Iris pigment epithelial cell (primary cell): ENCODE measurements at places on chromosomes 1 and 21.

DNA sequence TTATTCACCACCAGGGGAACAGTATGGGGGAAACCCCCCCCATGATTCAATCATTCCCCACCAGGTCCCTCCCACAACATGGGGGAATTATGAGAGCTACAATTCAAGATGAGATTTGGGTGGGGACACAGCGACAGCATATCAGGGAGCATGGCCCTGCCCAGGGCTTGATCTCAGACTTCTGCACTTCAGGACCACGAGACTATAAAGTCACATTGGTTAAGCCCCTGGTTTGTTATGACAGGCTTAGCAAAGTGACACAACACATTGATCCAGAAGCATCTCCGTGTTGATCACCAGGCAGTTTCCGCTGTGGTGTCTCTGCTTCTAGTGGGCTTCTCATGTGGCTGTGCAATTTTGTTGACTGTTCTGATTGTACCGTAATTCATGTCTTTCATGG lies 312.7 kb upstream of the C1orf174 start:
- DNase-seq: no peak

DNA sequence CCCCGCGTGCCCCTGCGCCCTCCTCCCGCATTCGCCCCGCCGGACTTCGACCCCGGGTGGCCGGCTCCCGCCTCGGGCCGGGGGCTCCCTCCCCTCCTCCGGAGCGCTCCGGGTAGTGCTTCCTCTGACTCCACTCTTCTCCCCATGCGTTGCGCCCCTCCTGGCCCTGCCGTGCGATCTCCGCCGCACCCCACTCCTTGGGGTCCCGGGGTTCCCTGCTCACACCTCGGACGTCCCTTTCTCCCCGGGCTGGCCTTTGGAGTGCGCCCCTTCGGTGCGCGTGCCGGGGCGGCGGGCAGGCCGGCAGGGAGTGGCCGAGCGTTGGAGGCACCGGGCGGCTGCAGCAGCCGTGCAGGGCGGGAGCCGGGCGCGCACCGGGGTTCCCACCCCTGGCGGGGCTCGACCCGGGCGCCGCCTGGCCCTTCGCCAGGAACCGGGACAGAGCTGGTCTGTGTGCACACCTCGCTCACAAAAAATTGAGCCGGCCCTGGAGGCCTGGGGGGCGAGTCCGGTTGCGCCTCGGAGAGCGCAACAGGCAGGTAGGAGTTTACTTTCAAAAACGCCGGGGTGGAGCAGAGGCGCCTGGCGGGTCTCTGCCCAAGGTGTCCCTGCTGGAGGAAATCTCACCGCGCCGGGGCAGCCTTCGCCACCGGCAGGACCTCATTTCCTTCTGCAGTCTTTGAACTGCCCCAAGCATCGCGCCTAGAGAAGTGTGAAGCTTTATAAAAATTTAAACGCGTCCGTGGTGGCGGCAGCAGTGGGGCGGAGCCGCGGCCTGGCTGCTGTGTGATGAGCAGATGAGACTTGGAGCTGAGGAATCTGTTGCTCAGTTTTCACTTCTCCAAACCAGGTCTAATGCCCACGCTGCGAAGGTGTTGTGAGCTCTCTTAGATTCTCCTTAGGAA lies 650 bp downstream of the VANGL1 start:
- peak; percentile 56 for DNase-seq

DNA sequence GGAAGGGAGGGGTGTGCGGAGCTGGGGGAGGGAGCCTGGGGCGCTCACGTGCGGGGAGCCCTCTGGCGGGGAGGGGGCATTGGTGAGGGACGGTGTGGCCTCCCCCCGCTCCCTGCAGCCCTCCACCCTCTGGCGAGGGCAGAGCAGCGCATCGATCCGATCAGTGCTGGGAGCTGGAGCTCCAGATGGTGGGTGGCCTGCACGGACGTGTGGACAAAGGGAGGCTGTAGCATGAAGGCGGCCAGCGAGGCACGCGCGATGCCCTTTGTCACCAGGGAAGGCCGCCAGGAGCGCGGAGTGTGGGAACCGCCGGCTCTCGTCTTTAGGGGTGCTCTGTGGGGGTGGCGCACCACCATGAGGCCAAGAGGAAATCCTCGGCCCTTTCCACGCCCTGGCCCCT lies 5.4 kb upstream of the HES5 start:
- DNase-seq: no peak

DNA sequence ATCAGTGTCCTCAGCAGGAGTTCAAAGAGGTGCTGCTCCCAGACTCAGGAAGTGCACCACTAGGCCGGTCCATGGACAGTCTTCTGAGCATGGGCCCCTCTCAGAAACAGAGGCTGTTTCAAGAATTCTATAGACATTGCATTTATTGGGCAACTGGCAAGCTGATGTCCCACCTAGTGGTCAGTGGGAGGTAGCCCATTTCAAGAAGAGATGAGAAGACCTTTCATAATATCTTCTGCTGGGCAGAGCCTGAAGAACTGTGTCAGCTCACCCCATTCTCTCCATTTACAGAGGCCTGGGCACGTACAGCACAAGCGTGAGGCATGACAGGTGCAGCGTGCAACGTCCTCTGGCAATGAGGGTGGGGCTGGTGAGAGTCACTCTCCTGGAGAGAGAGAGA lies 216.0 kb downstream of the DYRK1A start:
- DNase-seq: peak; percentile 65

- DNase-seq: no peak
These were observed 15.8 kb downstream of the CDA start for GRCh38 chr1:20604678-20605077.

- DNase-seq: peak; percentile 26
These were observed 56.6 kb downstream of the MAB21L3 start for GRCh38 chr1:116167625-116168276.

DNA sequence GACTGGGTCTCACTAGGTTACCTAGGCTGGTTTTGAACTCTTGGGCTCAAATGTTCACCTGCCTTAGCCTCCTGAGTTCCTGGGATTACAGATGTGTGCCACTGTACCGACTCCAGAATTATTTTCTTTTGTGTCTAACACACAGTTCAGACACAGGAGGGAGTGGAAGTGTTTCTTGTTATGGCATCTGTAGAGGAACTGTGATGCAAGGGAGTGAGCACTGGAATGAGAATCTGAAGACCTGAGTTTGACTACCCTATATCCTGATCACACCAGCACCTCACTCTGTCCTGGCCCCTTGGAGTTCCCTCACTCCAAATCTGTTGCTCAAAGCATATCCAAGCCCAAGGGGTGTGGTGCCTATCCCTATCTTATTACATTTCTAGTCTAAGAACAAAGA lies 15.2 kb downstream of the OPTC start:
- DNase-seq: no peak

- no peak for DNase-seq
These were observed 14.7 kb upstream of the AHCYL1 start for GRCh38 chr1:109969907-109970306.

DNA sequence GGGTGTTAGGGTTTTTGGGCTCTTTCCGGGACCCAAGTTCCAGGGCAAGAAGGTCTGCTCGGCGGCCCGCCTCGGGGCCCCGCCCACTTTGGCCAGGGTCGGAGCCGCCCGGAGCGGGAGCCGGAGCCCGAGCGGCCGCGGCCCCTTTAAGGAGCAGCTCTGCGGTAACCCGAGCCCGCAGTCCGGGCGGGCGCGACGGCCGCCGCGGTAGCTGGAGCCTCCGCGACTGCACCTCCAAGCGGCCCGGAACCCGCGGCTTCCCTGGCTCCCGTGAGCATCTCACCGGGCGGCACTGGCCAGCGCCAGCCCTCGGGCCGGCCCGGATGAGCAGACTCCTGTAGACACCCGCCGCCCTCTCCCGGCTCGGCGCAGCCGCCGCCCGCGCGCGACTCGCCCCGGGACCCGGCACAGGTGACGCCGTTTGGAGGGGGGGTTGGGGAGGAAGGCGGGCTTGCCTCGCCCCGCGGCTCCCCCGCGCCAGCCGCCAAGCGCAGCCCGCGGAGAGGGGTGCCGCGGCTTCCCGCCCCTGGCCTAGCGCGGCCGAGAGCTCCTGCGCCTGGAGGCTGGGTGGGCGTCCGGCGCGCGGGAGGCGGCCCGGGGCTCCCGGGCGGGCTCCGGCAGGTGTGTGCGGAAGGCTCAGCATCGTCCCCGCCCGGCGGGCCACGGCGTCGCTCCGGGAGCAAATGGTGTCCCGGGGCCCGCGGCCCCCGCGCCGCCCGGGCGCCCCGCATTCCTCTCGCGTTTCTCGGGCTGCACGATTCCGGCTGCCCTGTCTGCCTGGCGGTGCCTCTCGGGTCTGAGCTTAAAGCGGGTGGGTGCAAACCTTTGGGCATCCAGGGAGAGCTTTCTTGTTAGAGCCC lies at the start of gene TLCD4:
Gene TLCD4 (plus strand): TSS at position 149 of the 860 bp plus-strand sequence. CDS start 26,547 bp downstream, outside the sequence.
- DNase-seq: peak; percentile 14

DNA sequence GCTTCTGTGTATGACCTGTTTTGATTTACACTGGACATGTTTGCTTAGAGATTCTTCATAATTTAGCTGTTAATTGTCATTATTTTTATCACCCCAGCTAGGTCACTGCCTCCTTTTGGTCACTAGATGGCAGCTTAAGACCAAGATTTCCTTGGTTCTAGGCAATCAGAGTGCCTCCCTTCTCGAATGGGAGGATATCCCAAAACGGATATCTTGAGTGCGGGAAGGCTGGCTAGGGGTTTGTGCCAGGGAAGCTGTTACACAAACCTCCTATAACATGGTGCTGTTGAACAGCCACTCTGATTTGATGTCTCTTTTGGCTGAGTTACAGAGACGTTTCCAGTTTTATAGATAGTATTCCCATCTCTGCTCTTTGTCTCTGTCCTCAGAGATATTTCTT lies 283.5 kb downstream of the S1PR1 start:
- DNase-seq: peak; percentile 31

GRCh38 chr1:168723000-168723399 lies 6.0 kb downstream of the DPT start:
- DNase-seq: no peak

DNA sequence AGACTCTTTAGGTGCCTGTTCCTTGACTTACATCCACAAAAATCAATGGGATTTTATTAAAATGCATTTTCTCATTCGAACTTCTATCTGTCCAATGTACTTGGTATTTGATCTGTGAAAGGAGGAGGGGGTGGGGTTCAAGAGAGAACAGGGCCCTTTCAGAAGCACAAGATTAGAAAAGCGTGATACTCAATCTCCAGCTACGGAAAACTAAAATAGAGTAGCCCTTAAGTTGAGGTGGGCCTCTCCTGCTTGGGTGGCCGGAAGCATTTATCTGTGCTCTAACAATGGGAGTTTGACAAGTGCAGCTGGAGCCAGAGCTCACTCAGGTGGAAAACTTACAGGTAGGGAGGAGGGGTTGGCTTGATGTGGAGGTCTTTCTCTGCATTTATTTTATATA lies 462 bp upstream of the RXRG start:
- no peak for DNase-seq

DNA sequence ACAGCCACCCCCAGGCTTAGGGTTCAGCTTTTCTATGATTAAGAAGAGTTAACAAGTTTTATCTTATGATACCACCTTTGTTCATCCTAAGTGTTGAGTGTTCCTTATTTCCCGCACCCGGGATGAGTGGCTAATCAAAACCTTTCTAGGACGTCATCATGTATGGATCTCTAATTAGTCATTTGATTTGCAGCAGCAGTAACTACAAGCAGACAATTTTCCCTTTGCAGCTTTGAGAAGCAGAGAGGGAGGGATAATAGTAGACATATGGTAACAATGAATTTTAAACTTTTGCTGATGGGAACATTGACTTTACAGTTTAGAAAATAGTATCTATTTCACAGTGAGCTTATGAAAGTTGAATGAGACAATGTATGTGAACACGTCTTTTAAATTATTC lies 30.8 kb upstream of the SLC35F3 start:
- no peak for DNase-seq

DNA sequence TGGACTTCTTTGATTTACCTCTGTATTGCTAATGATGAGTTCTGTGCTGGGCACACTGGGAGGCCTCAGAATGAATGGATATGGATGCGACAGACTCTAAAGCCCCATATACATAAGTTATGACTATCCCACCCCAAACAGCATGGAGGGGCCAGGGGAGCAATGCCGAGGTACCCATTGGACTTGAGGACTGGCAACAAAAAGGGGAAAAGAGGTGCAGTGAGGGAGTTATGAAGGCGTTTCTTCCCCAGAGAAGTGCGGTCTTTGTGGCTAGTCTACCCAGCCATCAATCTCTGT lies 15.2 kb upstream of the CDCA8 start:
- DNase-seq: no peak

- DNase-seq: no peak
These were observed 17.2 kb downstream of the OMA1 start for GRCh38 chr1:58529284-58529683.

- no peak for DNase-seq
These were observed 9.7 kb upstream of the STIL start for GRCh38 chr1:47323599-47324031.

DNA sequence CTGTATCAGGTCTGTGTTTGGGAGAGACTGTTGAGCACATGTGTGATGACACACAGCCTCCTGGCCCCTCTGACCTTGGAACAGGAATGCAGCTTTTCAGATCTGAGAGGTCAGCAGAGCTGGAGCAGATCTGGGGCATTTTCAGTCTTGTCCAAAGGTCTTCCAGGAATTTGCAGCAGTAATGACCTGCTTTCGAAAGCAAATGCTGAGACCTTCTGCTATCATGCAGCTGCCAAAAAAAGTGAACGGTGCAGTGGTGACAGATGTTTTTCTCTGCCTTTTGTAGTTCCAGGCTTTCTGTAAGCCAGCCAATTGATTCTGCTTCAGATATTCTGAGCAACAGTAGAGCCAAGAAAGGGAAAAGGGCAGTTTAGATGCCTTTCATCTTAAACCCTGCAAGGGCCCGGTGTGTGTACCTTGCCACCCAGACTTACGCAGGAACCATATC lies 137.8 kb upstream of the COA6 start:
- DNase-seq: no peak

GRCh38 chr1:244325056-244325758 lies 126.5 kb downstream of the ADSS2 start:
- DNase-seq: peak; percentile 78

DNA sequence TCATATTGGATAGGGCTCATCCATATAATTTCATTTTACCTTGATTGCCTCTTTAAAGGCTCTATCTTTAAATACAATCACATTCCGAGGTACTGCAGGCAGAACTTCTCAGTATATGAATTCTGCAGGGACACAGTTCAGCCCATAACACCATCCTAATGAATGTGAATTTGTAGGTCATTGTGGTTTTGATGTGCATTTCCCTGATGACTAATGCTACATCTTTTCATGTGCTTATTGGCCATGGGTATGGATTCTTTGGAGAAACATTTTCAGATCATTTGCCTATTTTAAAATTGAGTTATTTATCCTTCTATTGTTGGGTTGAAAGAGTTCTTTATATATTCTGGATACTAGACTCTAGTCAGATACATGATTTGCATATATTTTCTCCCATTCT lies 9.6 kb upstream of the RPS6KC1 start:
- peak; percentile 87 for DNase-seq

GRCh38 chr21:16194788-16195537 lies 465.2 kb downstream of the USP25 start:
- DNase-seq: peak; percentile 60

DNA sequence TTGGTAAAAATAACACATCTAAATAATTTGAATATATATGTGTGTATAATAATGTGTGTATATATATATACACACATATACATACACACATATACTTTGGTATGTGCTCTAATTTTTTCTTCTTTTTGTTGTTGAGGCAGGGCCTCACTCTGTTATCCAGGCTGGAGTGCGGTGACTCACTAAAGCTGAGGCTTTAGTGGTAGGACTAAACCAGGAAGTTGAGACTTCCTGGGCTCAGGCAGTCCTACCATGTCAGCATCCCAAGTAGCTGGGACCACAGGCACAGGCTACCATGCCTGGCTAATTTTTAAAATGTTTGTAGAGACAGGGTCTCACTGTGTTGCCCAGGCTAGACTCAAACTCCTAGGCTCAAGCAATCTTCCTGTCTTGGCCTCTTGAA lies 46.7 kb upstream of the CXADR start:
- peak; percentile 83 for DNase-seq
